ENCODE measurements at places on chromosomes 4 and X.

GRCh38 chr4:105637408-105638176, 70.9 kb downstream of the INTS12 start:
- DNase-seq: no peak

GRCh38 chrX:70336767-70337166, 46.9 kb downstream of the KIF4A start:
- DNase-seq: no peak

DNA sequence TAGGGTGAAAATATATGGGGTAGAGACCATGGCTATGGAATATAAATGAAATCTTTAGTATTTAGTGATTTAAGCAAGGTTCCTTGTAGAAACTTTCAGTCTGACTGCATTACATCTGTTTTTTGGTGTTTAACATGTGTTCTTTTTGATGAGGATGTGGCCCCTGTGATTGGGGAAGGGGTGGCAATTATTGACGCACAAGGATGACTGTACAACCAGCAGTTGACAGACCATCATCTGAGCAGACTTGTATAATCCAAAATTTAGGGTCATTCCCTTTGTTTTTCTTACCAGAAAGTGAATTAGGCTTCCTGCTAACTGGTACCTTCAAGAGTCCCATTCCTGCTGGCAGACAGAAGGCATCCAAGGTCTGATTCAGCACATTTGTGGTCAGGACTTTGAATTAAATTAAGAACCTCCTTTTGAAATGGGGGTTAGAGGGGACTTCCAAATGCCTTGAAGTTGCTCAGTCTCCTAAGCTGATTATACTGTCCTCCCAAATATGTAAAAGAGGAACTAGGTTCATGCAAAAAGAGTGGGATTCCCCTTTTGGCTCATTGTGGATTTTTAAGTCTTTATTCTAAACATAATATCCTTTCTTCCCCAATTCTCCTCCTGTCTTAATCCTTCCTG, 112.4 kb upstream of the CXCL13 start:
- no peak for DNase-seq

GRCh38 chr4:40825014-40825838, 75.5 kb downstream of the NSUN7 start:
- DNase-seq: no peak

All from effector CD4-positive, alpha-beta T cell (primary cell).